ENCODE measurements at places on chromosomes 2 and 18. TPM values are rescaled to one million over a fixed set of nuclear protein-coding genes. Genes with fewer than 3 reads are reported as not detected.

- DNase-seq, result no peak
Observed at GRCh38 chr2:130186391-130186790, 4.3 kb downstream of the MZT2B start.

The WDR7 gene
- 4.1 TPM for polyA plus RNA-seq

DNA sequence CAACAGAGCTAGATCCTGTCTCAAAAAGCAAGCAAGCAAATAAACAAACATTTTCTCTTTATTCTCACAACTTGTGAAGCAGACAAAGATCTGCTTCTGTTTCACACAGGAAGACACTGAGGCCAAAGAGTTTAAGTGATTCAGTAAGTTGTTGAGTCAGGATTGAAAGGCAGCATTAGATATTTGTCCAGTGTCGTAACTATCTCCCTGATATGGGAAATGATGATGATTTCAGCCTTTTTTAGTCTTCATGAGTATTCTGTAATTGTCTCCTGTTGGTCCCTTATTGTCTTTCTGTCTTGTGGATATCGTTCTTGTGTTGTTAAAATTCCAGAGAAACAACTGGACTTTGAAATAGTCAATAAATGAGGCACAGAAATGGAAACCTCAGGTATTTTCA lies 59.6 kb downstream of the GATA6 start:
- DNase-seq, result no peak

The PDCL3 gene
- 32.8 TPM for polyA plus RNA-seq

The RMC1 gene
- polyA plus RNA-seq, result 26.4 TPM

The TMEM163 gene
- polyA plus RNA-seq, result not detected

DNA sequence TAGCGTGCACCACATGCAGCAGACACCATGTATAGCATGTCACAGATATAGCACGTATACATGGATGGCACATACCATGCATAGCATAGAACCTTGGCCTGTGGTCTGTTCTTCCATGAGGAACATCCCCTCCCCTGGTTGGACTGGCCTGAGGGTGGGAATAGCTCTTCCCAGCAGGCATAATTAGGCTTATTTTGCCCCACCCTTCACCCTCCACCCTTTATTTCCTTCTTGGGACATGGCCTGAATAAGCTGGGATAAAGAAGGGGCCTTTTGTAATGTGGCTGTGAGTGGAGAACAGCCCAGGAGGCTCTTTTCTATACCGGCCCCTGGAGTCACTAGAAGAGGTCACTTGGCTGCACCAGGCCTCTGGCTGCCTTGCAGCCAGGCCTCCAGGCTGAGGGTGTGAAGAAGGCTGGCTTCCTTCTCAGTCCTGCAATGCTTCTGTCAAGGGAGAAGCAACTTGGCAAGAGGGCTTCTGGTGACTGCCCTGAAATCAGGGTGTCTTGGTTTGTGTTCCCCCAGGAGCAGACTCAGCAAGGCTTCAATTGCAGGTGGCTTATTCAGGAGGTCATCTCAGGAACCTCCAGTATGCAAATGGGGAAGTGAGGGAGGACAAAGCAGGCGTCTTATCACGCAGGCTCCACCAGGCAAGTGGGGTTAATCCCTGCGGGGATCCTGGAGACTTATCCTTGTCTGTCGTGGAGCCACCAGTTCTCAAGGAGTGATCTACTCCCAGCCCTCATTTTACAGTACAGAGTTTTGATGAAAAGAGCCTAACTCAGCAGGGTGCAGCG lies 68.2 kb downstream of the HS6ST1 start:
- DNase-seq, result no peak

- DNase-seq, result no peak
Observed at GRCh38 chr2:234963773-234964615, 12.2 kb downstream of the SH3BP4 start.

The EMILIN1 gene
- polyA plus RNA-seq, result 184 TPM

DNA sequence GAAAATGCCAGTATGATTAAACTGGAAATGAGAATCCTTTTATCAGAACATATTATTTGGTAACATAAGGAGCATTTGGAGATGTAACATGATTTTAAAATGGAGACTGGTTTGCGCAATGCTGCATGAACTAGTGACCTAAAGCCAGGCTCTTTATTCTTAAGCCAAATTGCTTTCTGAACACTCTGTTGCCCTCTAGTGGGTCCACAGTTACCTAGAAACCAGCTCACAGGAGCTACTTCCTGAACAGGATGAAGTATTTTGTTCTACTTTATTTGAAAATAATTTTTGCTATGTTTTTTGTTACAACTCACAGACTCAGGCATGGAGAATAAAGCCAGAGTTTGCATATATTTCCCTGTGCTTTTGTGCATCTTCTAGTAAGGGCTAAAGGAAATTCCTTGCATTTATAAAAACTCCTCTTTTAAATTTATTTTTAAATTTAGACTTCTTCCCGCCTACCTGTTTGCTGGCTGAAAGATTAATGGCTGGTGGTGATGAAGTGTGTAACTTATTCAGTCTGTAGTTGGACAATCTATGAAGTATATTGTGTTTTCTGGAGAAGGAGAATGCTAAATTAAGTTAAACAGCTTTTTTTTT lies 146.7 kb downstream of the PARD3B start:
- peak; percentile 34 for DNase-seq

The WNT6 gene
- polyA plus RNA-seq, result 0.08 TPM

The EML6 gene
- polyA plus RNA-seq, result 1.1 TPM

The IL36B gene
- not detected for polyA plus RNA-seq

The SIX3 gene
- 0.67 TPM for polyA plus RNA-seq

The CFAP221 gene
- 0.12 TPM for polyA plus RNA-seq

DNA sequence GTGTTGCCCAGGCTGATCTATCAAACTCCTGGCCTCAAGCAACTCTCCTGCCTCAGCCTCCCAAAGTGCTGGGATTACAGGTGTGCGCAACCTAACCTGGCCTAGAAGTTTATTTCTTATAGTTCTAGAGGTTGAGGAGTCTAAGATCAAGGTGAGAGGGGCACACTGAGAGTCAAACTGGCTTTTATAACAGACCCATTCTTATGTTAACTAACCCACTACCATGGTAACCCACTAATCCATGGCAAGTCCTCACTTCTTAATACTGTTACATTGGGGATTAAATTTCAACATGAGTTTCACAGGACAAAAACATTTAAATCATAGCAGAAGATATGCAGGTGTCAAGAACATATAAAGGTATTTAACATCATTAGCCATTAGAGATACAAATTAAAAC lies 50.6 kb downstream of the MDH1 start:
- no peak for DNase-seq

- no peak for DNase-seq
Observed at GRCh38 chr18:52499016-52499415, 159.0 kb downstream of the DCC start.

DNA sequence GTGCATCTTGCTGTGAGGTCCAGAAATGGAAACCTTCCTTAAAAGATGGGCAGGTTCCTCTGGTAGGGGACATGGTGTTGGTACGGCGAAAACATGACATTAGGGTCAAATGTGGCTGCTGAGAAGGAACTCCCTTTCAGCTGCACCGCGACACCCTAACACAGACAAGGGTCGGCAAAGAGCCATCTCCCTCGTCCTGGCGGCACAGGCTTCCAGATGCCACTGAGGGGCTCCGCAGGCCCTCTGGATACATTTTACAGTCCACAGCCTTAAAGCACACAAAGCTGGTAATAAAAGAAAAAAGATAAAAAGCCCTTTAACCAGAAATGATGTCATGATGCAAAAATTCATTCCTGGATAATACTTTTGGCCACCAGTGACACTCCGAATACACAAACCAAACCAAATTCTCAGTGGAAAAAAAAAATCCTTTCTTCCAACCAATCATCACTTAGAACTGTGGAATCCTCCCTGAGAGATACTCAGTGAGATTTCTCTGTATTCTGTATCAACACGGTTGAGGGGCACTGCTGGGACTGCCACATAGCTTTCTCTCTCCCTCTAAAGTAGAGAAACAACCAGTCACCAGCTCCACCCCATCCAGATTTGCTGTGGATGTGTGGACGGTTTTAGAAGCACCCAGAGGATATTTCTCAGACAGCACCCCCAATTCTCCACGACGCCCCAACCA lies 174.8 kb downstream of the HDAC4 start:
- DNase-seq, result no peak

DNA sequence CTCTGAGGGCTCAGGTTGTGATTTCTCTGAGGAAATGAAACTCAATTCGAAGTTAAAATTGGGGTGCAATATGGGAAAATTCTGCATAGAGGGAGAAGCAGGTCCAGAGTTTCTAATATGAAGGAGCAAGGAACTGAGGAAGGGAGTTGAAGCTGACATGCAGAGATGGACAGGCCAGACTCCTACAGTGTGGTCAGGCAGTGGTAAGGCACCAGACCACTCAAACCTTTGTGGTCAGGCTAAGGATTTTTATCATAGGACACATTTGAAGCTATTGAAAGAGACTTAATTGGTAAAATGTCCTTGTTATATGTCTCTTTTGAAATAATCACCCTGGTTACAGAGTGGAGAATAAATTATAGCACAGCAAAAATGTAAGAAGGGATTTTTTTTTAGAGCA lies 1074.8 kb upstream of the CDH2 start:
- no peak for DNase-seq

DNA sequence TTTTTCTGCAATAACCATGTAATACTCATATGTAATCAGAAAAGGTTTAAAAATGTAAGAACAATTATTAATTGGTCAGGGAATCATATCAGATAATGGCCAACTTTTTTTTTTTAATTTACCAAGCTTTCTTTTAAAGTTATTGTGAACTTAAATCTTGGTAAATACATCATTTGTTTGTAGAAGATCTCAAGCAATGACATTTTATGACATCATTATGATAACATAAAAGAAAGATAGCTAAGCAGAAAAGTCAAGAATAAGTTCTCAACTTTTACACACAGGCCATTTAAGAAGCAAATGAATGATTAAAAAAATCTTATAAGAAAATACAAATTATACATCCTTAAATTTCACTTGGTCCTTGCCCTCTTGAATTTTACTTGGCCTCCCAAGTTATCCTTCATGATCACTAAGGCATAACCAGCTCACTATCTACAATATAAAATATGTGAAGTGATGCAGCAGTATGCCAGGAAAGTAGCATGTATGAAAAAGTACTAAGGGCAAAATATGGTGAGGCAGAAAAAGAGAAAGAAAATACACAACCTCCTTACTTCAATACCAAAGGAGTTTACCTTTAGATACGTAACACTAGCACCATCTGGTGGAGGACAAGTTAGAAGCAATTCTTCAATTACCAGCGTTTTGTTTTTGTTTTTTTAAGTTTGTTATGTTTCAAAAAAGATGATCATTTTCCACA lies 116.6 kb downstream of the SRBD1 start:
- DNase-seq, result peak; percentile 56

GRCh38 chr2:100242476-100242875 lies 79.8 kb downstream of the LONRF2 start:
- DNase-seq, result no peak

DNA sequence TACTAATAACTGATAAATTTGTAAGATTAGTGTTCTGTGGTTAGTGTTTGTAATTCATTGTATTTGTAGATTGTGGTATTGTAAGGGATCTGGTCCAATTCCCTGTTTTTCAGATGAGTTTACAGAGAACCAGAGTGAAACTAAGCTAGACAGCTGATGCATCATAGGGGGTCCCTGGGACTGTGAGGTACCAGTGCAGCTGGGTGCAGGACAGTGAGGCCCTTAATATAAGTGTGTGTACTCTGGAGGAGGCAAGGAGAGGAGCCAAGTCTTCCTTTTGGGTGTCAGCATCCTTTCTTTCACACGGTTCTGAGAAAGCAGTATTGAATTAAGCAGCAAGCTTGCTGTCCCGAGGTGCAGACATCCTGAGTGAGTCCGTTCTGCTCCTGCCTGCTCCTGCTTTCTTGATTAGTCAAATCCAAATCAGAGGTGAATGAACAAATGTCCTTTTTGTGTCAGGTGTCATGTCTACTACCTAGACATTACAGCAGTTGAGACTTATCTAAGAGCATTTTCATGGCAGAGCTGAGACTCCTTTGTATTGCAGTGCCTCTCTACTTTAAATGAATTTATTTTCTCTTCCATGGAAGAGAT lies 194.9 kb downstream of the MCFD2 start:
- DNase-seq, result peak; percentile 25

GRCh38 chr2:180412219-180412618 lies 405.1 kb upstream of the CWC22 start:
- DNase-seq, result no peak

GRCh38 chr2:8216397-8216796 lies 465.5 kb upstream of the ID2 start:
- no peak for DNase-seq

The ZNF513 gene
- 63.7 TPM for polyA plus RNA-seq

The CIB4 gene
- not detected for polyA plus RNA-seq

- no peak for DNase-seq
Observed at GRCh38 chr2:64013053-64013452, 6.2 kb downstream of the VPS54 start.

The TDRD15 gene
- polyA plus RNA-seq, result not detected

The SKOR2 gene
- polyA plus RNA-seq, result not detected

The CPO gene
- polyA plus RNA-seq, result not detected

The UPP2 gene
- polyA plus RNA-seq, result not detected

- no peak for DNase-seq
Observed at GRCh38 chr2:120091436-120091835, 78.6 kb downstream of the EPB41L5 start.

- peak; percentile 3 for DNase-seq
Observed at GRCh38 chr2:185279999-185280398, 458.6 kb upstream of the FSIP2 start.

- DNase-seq, result peak; percentile 55
Observed at GRCh38 chr2:21317131-21317530, 193.4 kb downstream of the TDRD15 start.

GRCh38 chr2:182907081-182907830 lies 40.8 kb upstream of the FRZB start:
- DNase-seq, result no peak

DNA sequence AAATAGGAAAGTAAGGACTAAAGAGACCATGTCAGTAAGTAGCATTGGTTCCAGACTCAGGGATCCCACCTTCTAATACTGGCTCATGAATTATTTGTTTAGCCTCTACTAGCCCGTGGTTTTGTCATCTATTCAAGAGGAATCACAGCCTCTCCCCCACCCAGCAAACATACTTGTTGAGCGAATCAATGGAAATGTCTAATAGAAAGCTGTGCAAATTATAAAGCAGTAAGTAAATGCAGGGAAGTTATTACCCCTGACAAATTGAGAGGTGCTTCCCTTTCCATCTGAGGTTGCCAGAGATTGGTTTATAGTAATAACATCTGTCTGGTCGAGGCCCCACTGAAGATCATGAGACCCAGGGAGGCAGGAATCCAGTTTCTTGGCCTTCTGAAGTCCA lies 219.3 kb upstream of the OSR1 start:
- DNase-seq, result no peak
